ENCODE measurements at places on chromosomes 12 and 14.

- no peak for DNase-seq
Measured at GRCh38 chr12:124828264-124829007, 35.2 kb downstream of the SCARB1 start.

GRCh38 chr12:70711831-70712230 lies 74.6 kb upstream of the PTPRB start:
- DNase-seq, result no peak

DNA sequence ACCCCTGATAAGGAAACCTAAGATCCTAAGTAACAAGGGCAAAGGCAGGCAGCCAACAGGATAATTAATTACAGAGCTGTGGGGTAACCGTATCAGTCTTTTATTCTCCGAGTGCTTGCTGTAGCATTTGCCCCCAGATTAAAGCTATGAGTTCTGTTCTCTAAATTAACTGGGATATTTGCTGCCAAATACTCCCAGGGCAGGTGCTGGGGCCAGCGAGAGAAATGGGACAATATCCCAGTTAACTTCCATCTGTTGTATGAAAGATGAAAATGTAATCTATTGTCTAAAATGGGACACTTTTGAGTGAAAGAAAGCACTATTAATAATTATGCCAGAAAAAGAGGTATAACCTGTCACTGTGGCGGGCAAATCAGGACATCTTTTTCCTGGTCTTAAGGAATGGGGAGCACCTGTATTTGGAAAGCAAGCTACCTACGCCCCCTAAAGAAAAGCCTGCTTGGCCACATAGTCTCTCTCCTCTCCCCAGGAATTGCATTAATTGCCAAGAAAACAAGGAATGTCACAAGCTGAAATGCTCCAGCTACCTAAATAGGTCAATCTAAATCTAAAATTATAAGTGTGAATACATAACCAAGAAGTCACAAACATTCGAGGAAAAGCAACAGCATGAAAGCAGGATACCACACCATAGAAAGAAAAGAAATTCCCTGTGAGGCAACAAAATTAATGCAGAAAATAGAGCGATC lies 26.7 kb upstream of the CFAP54 start:
- no peak for DNase-seq

- DNase-seq, result no peak
Measured at GRCh38 chr14:21267886-21268616, 1.2 kb downstream of the HNRNPC start.

DNA sequence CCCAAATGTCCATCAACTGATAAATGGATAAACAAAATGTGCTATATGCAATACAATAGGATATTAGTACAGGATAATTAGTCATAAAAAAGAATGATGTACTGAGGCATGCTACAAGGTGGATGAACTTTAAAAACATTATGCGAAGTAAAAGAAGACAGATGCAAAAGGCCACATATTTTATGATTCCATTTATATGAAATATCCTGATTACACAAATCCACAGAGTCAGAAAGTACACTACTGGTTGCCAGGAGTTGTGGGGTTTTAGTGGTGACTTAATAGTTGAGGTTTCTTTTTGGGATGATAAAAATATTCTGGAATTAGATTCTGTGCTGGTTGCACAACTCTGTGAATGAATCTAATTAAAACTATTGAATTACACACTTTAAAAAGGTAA lies 12.6 kb downstream of the TRIM9 start:
- no peak for DNase-seq

DNA sequence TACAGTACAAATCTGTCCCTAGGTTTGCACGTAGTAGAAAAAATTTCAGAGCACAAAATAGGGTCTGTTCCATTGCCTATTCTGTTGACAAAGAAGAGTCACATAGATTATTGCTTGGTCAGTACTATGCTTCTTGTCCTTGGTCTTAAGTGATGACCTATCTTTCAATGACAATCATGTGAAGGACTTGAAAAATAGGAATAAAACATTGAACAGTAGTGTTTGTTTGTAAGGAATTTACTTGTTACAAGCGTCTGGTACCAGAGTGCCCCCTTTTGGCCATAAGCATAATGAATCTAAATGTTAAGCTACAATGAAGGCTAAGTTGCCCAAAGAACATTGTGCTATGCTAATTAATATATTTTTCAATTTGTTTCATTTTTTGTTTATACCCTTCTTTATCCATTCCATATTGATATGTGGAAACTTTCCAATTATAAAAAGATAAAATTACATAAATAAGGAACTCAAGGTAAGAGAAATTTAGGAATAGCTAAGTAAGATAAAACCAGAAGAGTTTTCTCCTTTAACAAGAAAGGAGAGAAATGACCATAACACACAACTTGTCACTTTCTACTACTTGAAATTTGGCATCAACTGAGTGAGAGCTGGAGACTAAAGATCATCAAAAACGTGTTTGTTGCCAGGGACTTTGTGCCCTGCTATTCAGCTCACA lies 204.7 kb downstream of the EPS8 start:
- DNase-seq, result peak; percentile 11

DNA sequence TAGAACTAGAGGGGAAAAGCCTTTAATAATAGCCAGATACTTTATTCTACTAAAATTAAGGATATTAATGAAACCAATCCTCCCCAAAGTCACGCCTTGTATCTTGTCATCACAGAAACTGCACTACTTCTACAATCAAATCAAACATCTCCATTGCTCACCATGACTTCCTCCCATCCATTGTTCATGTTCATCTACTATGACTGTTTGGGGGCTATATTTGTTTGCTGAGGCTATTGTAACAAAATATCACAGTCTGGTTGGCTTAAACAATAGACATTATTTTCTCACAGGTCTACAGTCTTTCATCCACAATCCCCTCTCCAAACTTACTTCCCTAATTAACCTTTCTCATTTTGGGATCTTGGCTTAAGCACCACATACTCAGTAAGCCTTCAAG lies 193.6 kb upstream of the FSCB start:
- peak; percentile 41 for DNase-seq

- DNase-seq, result no peak
Measured at GRCh38 chr12:67161322-67161918, 107.7 kb upstream of the CAND1 start.

DNA sequence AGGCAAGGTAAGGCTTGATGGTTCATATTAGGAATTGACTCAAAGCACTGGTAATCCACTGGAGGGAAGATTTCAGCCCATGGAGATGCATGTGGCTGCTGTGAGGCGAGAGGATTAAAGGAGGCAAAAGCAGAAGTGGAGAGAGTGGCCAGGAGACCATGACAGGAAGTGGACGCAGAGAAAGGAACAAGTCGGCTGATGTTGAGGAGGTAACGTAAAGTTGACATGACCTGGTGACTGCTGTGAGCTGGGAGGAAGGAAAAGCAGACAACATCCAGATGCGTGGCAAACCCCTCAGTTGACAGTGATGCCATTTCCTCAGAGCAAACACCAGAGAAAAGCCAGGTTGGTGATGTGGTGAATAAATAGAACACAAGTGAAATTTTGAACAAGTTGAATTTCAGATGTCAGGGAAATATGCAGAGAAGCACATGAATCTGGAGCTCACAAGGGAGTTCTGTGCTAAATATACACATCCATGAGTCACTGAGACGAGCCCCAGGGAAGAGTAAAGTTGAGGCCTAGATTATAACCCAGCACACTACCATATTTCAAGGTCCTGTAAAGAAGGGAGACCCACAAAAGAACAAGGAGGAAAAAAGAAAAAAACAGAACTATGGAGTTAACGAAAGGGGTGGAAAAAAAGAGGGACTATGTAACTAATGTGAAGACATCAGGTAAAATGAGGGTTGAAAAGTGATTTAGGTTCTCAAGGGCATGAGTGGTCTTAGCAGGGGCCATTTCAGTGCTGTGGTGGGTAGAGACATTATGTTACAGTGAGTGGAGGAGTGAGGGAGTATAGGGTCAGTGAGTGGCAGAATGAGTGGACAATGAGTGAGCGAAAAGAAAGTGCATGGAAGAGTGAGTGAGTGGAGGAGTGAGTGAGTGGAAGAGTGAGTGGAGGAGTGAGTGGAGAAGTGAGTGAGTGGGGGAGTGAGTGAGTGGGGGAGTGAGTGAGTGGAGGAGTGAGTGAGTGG lies 61.6 kb upstream of the GZMB start:
- DNase-seq, result no peak

DNA sequence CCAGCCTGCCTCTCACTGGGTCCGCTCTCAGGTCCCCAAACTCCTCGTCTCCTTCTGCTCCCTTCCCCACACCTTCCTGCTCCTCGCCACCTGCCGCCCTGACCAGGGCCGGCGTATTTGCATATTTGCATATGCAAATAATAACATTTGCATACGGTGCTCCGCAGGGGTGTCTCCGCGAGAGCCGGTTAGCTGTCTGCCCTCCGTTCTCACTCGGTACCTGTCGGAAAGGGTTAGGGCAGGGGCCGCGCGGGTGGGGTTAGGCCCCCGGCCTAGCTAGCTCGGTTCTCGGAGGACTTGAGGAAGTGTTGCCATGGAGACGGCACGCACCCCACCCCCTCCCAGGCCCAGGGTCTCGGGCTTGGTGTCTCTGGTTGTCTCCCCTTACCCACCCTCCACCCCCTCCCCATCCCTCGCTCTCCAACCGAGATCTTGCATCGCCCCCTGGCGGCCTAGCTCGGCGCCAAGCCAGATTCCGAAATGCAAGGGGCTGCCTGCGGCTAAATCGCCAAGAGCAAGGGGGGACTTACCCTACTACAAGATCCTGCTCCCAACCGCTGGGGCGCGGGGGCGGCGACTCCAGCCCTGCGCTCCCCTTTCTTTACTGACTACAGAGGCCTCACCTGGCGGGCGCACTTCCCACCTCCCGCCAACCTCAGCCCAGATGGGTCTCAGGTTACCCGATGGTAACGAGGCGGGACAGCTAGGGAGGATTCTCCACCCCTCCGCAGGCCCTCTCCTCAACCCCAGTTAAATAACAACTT lies 8.1 kb downstream of the STAC3 start:
- DNase-seq, result peak; percentile 94
